ENCODE measurements at places on chromosomes 2 and 18. TPM values are rescaled to one million over a fixed set of nuclear protein-coding genes. Genes with fewer than 3 reads are reported as not detected.

The KCNG2 gene
- polyA plus RNA-seq: not detected

The FAM228A gene
- 0.16 TPM for polyA plus RNA-seq

The CXCR4 gene
- 3.8 TPM for polyA plus RNA-seq

The TMEM163 gene
- polyA plus RNA-seq: 0.11 TPM

The UGT1A8 gene
- 2.8 TPM for polyA plus RNA-seq

The EFR3B gene
- 0.12 TPM for polyA plus RNA-seq

The PRKRA gene
- polyA plus RNA-seq: 25.2 TPM

The PHLPP1 gene
- 4.5 TPM for polyA plus RNA-seq

The PTPN4 gene
- polyA plus RNA-seq: 2.0 TPM

The PASK gene
- polyA plus RNA-seq: 7.8 TPM

The ONECUT2 gene
- under 0.01 TPM for polyA plus RNA-seq

The ETAA1 gene
- 4.9 TPM for polyA plus RNA-seq

The TUBA4B gene
- polyA plus RNA-seq: 0.02 TPM

The CCDC178 gene
- 0.24 TPM for polyA plus RNA-seq

The INSIG2 gene
- 7.0 TPM for polyA plus RNA-seq

The RMC1 gene
- polyA plus RNA-seq: 19.4 TPM

The SANBR gene
- polyA plus RNA-seq: 2.3 TPM

The NEURL3 gene
- 0.06 TPM for polyA plus RNA-seq

The NEU4 gene
- polyA plus RNA-seq: 0.04 TPM

The GNAL gene
- polyA plus RNA-seq: 1.6 TPM

The CLEC4F gene
- 0.14 TPM for polyA plus RNA-seq

The CNRIP1 gene
- polyA plus RNA-seq: 2.1 TPM

The MRO gene
- 0.07 TPM for polyA plus RNA-seq
